ENCODE measurements at places on chromosomes 5 and 9.

DNA sequence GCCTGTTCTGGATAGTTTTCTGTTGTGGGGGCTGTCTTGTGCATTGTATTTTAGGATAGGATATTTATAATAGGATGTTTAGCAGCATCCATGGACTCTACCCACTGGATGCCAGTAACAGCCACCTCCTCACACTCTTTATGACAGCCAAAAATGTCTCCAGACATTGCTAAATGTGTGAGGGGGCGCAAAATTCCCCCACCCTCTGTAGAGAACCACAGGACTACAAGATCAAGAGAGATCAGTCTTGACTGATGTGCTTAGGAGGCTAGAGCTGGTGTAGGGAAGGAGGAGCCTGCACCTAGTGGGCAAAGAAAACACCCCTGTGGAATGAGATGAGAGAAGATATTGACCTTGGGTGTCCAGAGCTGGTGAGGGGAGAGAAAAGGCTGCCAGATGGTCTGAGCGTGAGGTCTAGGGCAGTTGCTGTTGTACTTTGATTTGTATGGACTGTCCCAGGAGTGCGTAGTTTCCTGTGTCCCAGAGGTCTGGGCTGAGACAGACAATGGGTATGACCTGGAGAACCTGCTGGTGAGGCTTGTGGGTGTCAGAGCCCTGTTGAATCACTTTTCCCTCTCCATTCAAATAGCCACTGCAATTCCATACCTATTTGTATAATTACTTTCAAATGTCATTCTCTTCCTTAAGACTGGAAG lies 16.3 kb downstream of the DAPK1 start:
- no peak for DNase-seq

GRCh38 chr5:55821731-55822512 lies 29.2 kb upstream of the IL31RA start:
- DNase-seq: peak; percentile 32

GRCh38 chr9:100515578-100516494 lies 42.9 kb downstream of the TMEFF1 start:
- DNase-seq: no peak

DNA sequence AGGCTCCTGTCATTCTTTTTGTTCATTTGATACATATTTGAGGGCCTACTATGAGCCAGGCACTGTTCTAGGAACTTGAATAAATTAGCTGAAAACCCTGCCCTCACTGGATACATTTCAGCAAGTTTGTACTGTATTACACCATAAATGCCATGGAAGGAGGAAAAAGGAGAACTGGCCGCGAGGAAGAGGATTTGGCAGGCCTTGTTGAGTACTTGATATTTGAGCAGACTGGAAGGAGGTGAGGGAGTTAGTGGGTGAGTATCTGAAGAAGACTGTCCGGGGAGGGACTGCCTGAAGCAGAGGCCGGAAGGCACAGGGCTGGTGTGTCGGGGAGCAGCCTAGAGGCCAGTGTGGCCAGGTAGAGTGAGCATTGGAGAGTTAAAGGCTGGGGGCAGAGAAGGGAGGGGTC lies 4.5 kb downstream of the SNX30 start:
- no peak for DNase-seq

DNA sequence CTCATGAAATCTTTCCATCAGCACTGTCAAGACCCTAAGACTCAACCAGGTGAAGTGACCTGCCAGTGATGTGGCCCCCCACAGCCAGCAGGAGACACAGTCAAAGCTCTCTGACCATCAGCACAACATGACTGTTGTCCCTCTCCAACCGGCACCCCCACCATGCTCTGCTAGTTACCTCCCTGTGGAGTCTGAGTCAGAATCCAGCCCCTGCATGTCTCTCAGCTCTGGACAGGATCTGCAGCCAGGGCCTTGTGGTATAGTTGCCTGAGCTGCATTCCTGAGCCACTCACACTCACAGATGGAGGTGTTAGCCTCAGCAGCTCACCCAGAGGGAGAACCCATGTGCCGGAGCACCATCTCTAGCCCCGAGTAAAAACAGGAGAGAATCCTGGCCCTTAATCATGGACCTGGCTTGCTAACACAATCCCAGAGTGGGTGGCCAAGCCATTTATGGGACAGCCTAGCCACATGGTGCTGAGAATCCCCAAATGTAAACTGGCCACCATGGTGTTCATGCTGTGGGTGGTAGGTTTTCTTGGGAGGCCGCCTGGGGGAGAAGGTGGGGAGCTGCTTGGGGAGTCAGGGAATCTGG lies 237.8 kb downstream of the PAPPA start:
- DNase-seq: no peak

Measured in activated naive CD4-positive, alpha-beta T cell treated with anti-CD3 and anti-CD28 coated beads, Interleukin-2, amount 10 ng/mL, durations not matched to agents 7 days and 5 days (primary cell).